Placental pericyte (primary cell): ENCODE measurements at places on chromosomes 7 and 10. TPM values are rescaled to one million over a fixed set of nuclear protein-coding genes. Genes with fewer than 3 reads are reported as not detected.

Gene GALNT17
- total RNA-seq, result 0.14 TPM in 1 of 2 replicates, not detected in the other

Gene MASTL
- total RNA-seq, result 9.4 and 28.3 TPM in 2 replicates

Gene RNF133
- 0.43 and 0.44 TPM in 2 replicates for total RNA-seq

Gene MET
- total RNA-seq, result 11.6 and 51.0 TPM in 2 replicates

Gene FAM24A
- not detected in 2 replicates for total RNA-seq

Gene H2BK1
- not detected in 2 replicates for total RNA-seq

Gene SLC18A3
- not detected in 2 replicates for total RNA-seq

Gene GRIFIN
- not detected in 2 replicates for total RNA-seq

Gene RADIL
- total RNA-seq, result 0.86 and 1.8 TPM in 2 replicates

Gene COL17A1
- total RNA-seq, result under 0.01 and 1.1 TPM in 2 replicates

Gene MBL2
- total RNA-seq, result not detected in 2 replicates

Gene ATP5F1C
- total RNA-seq, result 172 and 240 TPM in 2 replicates

Gene NXPH1
- total RNA-seq, result not detected in 2 replicates

Gene ERVW-1
- total RNA-seq, result not detected in 2 replicates

Gene TMEM243
- total RNA-seq, result 21.3 and 68.3 TPM in 2 replicates

Gene NIPSNAP2
- 29.3 and 37.5 TPM in 2 replicates for total RNA-seq

Gene AKR1E2
- 10.1 and 15.3 TPM in 2 replicates for total RNA-seq

Gene DPYSL4
- total RNA-seq, result 3.9 and 5.7 TPM in 2 replicates

Gene CLDN12
- 61.5 and 79.7 TPM in 2 replicates for total RNA-seq

Gene COBL
- total RNA-seq, result not detected in 2 replicates

Gene GPR26
- not detected in 2 replicates for total RNA-seq

Gene SLC39A12
- total RNA-seq, result not detected in 2 replicates

Gene TAX1BP1
- total RNA-seq, result 75.9 and 132 TPM in 2 replicates

Gene ZNF775
- 4.2 and 6.7 TPM in 2 replicates for total RNA-seq

Gene IGFBP3
- total RNA-seq, result 13.5 and 1,012 TPM in 2 replicates

Gene MACC1
- total RNA-seq, result 0.14 TPM in 1 of 2 replicates, not detected in the other

Gene BTBD16
- not detected in 2 replicates for total RNA-seq

Gene DMBT1
- not detected in 2 replicates for total RNA-seq

Gene TCAF1
- total RNA-seq, result 64.6 and 77.6 TPM in 2 replicates

Gene LEP
- total RNA-seq, result not detected in 2 replicates

Gene FRA10AC1
- 6.6 and 10.7 TPM in 2 replicates for total RNA-seq

Gene ABCB1
- total RNA-seq, result 2.4 TPM in 1 of 2 replicates, not detected in the other

Gene MRLN
- total RNA-seq, result not detected in 2 replicates

Gene SFRP5
- total RNA-seq, result not detected in 2 replicates

Gene WDR86
- 3.1 TPM in 1 of 2 replicates, not detected in the other for total RNA-seq

Gene CPVL
- total RNA-seq, result 0.14 and 1.1 TPM in 2 replicates

Gene FOXI2
- total RNA-seq, result not detected in 2 replicates

Gene VIPR2
- total RNA-seq, result not detected in 2 replicates

Gene NEUROG3
- not detected in 2 replicates for total RNA-seq

Gene C10orf53
- total RNA-seq, result not detected in 2 replicates

Gene POP7
- 19.5 and 57.0 TPM in 2 replicates for total RNA-seq
